ENCODE measurements at places on chromosomes 12 and 14.

DNA sequence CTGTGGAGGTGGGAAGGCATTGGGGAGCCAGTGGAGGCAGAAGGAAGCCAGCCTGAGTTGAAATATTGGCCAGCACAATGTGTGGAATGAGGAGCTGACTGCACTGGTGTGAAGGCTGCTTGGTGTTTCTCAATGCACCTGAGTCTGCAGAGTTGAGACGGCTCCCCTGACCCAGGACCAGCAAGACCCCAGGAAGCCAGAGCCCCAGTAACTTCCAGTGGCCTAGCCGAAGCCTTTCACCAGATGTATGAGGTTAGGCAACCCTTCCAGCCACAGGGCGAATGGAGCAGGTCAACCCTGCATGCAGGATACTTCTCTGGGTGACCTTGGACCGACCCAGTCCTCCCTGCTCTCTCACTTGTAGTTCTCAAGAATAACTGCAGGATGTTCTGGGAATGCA, 12.9 kb upstream of the KRT73 start:
- no peak for DNase-seq

GRCh38 chr14:41642367-41642766, 35.7 kb downstream of the LRFN5 start:
- DNase-seq, result no peak

GRCh38 chr14:76352639-76353281, 23.2 kb upstream of the ESRRB start:
- peak; percentile 2 for DNase-seq

- DNase-seq, result no peak
These were observed 521 bp upstream of the PAPLN start for GRCh38 chr14:73236752-73237218.

DNA sequence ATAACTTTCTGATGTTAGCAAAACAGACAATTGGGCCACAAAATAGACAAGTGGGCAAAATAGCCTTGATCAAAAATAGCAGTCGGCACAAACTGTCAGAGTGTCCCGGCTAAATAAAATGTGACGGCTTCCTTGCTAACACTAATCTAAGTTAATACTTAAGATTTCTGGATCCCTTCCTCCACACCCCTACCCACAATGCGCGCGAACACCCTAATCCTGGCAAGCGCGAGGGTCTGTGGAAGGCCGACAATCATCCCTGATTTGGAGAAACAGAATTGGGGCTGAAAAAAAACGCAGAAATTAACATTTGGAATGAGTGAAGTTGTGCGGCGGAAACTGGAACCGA, 489 bp downstream of the CEP290 start:
- DNase-seq, result no peak

DNA sequence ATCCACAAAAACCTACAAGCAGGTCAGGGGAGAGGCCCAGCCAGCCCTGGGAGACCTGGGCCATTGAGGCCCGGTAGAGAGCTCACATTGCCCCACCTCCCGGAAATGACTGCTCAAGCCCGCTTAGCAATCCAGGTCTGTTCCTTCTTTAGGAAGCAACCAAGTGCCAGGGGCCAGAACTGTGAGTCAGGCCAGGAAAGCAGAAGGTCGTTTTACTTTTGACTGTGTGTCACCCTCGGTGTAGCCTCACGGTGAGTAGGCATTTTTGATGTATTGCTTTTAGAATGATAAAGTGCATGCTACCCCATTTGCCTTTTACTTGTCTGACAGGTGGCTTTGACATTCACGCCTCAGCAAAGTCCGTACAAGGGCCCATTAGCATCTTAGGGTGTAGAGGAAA, 25.4 kb upstream of the PWP1 start:
- DNase-seq, result no peak

Measured in central memory CD4-positive, alpha-beta T cell (primary cell).